OCI-M1 (cell line): ENCODE measurements at places on chromosomes 4 and X.

DNA sequence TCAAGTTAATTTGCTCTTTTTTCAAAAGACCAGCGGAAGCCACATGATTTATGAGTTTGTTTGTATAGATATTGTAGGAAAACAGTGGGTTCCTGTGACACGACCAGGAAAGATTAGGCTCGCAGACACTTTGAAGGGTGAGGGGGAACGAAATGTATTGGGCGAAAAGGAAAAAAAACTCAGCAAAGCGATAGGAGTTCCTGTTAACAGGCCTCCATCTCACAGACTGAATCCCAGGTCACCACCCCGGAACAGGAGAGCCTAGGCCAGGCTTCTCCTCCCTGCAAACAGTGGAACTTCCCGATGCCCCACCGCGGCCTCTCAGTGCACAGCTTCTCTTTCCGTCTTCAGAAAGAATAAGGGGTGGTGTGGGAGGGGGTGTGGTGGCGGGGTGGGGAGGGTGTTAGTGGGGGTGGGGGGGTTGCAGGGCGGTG lies 181.8 kb upstream of the GPRIN3 start:
- DNase-seq: no peak

- no peak for DNase-seq
Measured at GRCh38 chrX:26219351-26219750, 3.4 kb downstream of the MAGEB5 start.

GRCh38 chr4:184409911-184410692 lies 64.2 kb downstream of the IRF2 start:
- no peak for DNase-seq

DNA sequence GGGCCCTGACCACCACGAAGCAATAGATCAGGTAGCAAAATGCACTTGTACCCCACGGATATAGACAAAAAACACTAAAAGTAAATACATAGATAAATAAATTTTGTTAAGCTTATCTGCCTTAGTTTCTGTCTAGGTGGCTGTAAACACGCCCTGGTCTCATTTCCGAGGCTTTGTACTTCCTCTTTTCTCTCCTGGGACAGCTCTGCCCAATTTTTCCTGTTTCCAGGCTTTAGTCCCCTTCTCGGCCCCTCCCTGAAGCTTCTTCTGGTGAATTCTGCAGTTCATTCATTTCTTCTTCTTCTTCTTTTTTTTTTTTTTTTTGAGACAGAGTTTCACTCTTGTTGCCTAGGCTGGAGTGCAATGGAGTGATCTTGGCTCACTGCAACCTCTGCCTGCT lies 73.4 kb upstream of the STOX2 start:
- peak; percentile 70 for DNase-seq

DNA sequence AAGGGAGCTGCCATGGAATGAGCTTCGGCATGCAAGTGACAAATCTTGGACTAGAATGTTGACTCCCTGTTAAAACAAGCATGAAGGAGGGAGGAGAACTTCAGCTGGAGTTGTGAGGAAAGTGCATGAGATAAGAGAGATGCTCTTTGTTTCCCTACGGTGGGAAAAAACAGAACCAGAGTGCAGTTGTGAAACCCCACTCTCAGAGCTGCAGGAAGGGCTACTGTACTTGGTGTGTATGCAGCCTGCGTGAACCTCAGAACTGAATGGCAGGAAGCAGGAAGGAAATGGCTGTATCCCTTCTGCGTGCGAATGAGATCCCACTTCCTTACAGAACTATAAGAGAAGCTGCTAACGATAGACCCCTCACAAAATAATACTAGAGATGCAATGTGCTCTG lies 57.2 kb downstream of the EGF start:
- no peak for DNase-seq

DNA sequence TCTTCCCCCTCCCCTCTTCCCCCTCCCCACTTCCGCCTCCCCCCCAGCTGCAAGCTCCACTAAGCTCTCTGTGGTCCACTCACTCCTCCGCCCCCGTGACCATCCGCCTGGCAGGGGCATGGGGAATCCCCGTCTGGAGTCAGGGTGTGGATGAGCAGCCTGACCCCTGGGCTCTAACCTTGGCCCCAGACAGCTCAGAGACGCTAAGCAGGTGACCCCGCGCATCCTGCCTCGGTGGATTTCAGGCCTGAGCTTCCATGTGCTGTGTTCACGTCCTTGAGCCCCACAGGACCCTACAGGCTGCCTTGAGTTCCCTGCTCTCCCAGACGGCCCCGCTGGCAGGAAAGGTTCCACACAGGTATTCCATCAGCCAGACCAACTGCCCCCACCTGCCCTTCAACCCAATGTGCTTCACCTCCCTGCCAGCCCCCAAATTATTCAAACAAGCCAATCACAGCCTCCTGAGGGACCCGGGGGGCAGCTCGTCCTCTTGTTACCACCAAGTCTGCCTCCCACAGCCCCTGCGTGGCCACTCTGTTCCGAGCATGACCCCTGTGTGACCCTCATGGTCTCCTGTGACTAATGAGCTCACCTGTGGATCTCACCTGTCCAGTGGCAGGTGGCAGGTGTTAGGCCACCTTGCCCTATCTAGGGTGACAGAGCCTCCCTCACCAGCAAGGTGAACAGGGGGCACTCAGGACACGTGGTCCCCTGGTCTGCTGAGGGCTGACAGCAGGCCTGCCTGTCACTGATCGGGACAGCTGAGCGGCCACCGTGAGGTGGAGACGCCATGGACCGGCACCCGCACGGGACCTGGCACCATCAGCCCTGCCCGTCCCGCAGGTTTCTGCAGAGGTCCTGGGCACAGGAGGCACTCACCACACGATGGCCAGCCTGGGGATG lies 73.2 kb upstream of the MXD4 start:
- no peak for DNase-seq

DNA sequence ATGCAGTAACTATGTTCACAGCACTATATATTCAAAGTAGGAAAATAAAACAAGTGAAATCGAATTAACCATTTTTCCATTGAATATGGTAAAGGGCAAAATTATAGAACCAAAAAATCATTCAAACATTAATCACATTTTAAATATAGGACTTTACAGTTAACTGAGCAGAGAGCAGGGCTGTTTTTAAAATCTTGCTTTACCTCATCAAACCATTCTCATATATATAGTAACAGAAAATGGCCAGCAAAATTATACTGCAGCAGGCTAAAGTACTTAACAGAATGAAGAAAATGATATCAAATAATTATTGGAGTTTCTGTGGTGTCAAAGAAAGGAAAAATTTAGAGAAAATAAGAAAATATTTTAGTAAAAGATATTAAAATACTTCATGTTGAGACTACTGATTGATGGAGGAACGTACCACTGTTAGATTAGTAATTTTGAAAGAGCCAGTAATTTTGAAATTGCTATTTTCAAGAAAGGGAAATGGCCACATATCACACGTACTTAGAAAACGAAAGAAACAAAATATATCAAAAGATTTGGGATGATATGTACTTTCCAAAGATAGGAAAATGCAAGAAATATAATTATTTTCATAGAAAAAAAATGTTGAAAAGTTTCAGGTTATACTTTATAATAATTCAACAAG lies 813.7 kb downstream of the DMD start:
- DNase-seq: no peak

GRCh38 chr4:17662694-17663093 lies 48.3 kb downstream of the MED28 start:
- peak; percentile 4 for DNase-seq

GRCh38 chrX:38473701-38474100 lies 87.6 kb upstream of the TSPAN7 start:
- DNase-seq: no peak

DNA sequence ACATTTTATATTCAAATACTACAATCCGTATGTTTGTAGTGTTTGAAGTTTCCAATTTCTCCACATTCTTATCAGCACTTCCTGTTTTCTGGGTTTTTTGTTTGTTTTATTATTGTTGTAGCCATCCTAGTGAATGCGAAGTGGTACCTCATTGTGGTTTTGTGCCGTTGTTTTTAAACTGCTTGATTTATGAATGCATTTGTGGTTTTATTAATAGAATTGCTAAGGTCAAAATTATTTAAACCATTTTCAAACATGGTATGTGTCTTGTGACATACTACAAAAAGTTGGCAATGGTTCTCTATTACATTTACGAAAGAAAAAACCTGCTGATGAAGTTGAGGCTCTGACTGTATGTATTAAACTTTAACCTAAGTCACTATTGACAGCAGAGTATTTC lies 780.0 kb upstream of the MAGEB2 start:
- no peak for DNase-seq

DNA sequence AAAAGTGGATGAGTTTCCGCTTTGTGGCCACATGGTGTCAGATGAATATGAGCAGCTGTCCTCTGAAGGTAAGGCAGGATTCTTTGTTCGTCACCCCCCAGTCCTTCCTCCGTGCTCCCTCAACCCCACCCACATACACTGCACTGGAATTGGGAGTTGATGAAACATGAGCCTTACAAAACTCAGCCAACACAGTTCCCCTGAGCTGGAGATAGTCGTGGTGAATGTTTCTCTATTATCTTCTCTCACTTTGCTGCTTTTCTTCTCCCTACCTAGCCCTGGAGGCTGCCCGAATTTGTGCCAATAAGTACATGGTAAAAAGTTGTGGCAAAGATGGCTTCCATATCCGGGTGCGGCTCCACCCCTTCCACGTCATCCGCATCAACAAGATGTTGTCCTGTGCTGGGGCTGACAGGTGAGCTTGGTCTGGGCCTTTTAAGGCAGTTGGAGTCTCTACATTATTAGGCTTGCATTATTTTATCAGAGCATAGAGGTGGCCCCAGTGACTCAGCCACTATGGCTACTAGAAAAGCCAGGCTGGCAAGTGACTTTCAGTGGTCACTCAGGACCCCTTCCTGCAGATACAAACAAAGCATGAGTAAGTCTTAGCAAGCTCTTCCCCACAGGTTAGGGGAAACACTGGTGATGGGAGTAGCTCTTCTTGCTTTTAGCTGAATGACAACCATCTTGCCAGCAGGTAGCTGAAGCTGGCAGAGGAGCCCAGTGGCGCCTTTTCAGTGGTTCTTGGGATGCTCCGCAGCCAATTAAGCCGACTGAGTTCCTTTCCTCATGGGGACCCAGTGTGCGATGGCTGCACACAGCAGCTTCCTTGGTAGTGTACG lies 1.6 kb downstream of the RPL10 start:
- DNase-seq: peak; percentile 22

DNA sequence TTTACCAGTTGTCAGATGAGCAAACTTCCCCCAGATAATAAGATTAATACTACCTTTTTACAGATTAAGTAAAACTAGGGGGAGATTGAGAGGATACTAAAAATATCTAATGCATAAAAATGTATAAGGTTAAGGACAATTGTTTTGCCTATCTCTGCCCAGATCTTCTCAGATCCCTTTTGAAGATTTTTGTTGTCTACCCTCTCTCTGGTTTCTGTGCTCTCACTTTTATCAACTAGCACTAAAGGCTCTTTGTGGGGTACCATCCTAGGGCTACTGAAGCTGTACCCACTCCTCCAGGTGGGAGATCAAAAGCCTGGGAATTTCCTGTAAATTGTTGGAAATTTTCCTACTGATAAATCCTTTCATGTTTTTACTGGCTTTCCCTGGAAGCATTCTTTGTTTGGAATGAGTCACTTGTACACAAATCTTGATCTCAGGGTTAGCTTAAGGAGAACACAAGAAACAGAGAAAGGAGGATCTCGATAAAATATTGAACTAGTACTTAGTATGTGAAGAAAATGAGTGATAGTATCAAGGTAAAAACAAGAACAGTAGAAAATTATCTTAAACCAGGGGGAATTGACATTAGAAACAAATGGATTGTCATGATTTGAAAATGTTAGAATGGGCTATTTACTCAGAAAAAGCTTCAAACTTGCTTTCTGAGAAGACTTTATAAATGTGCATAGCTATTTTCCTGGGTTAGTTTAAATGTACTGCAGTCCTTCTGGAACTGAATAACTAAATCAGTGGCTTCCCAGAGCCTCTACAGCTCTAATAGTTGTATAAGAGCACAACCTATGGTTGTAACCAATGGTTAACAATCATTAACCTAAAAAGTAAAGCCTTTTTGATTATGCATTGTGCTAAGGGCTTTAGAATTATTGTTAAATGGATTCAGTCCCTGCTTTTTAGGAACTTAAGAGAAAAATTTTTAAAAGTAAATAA lies 679.9 kb upstream of the MAGEB2 start:
- DNase-seq: no peak

- no peak for DNase-seq
Measured at GRCh38 chr4:6502147-6502546, 29.7 kb upstream of the PPP2R2C start.

DNA sequence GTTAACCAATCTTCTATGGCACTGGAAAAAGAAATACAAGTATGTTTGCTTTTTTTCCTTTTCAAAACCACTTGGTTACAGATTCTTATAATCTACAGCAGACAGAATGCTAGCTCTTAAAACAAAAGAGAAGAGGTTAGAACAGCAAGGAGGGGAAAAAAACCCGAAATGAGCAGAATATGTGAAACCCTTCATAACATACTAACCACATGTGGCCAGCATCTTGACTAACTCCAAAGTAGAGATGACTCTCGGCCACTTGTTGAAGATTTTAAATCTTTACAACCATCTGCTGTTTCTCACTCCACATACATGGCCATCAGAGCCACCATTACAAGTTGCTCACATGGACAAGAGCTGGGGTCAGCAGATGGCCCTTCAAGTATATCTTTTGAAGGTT lies 100.3 kb downstream of the PAPSS1 start:
- no peak for DNase-seq

DNA sequence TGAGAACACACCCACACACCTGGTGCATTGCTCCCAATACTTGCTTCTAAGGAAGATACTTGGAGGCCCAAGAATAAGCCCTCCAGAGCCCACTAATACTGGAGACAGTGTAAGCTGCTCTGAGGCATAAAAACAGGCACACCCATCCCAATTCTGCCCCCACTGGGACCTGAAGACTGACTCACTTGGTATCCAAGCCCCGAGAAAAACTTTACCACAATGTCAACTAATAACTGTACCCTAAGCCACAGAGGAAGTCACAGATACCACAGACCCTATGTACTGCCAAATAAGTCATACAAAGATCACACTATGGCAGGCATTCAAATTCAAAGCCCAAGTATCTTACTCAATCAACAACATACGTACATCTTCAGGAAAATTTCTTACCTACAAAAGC lies 398.2 kb upstream of the SPANXN1 start:
- no peak for DNase-seq

DNA sequence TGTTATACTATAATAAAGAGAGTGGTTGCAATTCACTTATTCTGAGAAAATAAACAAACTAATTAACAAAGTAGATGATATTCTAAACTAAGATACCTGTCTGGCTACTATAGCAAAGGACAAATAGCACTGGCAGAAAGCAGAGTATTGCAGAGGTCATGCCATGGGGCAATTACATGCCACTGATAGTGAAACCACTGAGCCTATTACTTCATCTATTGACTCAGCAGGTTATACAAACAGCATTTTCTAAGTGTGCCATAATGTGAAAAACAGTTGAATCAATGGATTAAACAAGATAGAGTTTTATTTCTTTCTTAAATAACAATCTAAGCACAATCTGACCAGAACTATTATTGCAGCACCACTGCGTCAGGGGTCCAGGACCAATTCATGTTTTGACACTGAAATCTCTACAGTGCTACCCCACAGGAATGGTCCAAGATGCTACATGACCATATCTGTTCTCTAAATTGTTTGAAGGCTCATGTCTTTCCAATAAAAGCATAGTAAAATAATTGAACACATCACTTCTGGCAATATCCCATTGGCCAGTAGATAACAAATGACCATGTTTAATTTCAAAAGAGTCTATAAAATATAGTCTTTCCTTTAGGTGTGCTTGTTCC lies 389.5 kb upstream of the GRID2 start:
- peak; percentile 12 for DNase-seq
